ENCODE measurements at places on chromosomes 6 and 20. TPM values are rescaled to one million over a fixed set of nuclear protein-coding genes. Genes with fewer than 3 reads are reported as not detected.
A peak's percentile ranks its signal among the peaks of the same experiment; 100 is the strongest.

GRCh38 chr20:5171064-5171789 is 44.4 kb downstream of the CDS2 start:
- H3K4me1 ChIP-seq = peaks cover 14% of the 10 kb centered on the region
- DNase-seq = no peak
- H3K27ac ChIP-seq = no peak overlapping the region
- no peaks in the 10 kb centered on the region for H3K27me3 ChIP-seq
- H3K36me3 ChIP-seq = peaks cover 3% of the 10 kb centered on the region
- H3K4me3 ChIP-seq = no peak overlapping the region

- H3K4me1 ChIP-seq = peaks cover 10% of the 10 kb centered on the region
- DNase-seq = no peak
- no peaks in the 10 kb centered on the region for H3K27me3 ChIP-seq
- no peak overlapping the region for H3K27ac ChIP-seq
Measured at GRCh38 chr6:160349814-160350350, 1.7 kb downstream of the SLC22A3 start.

GRCh38 chr6:139165324-139165723 is 30.4 kb downstream of the HECA start:
- no peak for DNase-seq
- no peaks in the 10 kb centered on the region for H3K27me3 ChIP-seq
- H3K4me3 ChIP-seq = no peak overlapping the region
- no peaks in the 10 kb centered on the region for H3K4me1 ChIP-seq

GRCh38 chr6:2523061-2523460 is 227.7 kb downstream of the MYLK4 start:
- no peak overlapping the region for H3K4me3 ChIP-seq
- H3K27ac ChIP-seq = peak overlapping the region; percentile 74
- DNase-seq = no peak
- no peaks in the 10 kb centered on the region for H3K27me3 ChIP-seq

The SYS1 gene
- 32.5 TPM for total RNA-seq

DNA sequence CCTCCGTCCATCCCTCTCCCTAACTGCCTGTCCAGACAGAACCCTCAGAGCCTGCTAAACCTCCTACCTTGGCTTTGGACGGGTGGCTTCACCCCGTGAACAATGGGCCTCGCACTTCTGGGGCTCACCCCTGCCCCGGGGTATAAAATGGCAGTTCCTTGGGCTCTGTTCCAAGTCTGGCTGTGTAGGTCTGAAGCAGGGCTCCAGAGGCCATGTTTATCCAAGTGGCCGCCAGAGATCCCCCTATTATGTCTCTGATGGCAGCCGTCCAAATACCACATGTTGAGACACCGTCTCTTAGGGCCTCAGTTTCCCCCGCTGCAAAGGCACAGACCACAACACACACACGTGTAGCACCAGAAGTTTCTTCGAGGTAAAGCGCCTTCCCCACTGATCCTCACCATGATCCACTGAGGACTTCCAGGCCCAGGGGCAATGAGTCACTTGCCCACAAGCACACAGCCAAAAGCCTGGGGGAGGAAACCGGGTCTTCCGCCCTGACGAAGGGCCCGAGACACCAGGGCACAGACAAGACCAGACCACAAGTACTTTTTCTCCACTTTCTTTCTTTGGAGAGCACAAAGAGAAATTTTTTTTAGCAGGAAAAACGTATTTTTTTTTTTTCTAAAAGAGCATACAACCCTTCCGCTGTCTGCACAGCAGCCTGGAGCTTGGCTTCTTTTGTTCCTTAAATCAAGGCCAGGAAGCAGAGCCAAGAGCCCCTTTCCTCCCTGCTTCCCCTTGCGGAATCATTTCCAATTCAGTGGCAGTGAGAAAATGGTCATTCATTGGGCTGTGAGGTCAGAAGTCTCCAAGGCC is 11.8 kb downstream of the CPNE5 start:
- no peaks in the 10 kb centered on the region for H3K36me3 ChIP-seq
- H3K27ac ChIP-seq = no peak overlapping the region
- DNase-seq = peak; percentile 80
- peaks cover 11% of the 10 kb centered on the region for H3K4me1 ChIP-seq

DNA sequence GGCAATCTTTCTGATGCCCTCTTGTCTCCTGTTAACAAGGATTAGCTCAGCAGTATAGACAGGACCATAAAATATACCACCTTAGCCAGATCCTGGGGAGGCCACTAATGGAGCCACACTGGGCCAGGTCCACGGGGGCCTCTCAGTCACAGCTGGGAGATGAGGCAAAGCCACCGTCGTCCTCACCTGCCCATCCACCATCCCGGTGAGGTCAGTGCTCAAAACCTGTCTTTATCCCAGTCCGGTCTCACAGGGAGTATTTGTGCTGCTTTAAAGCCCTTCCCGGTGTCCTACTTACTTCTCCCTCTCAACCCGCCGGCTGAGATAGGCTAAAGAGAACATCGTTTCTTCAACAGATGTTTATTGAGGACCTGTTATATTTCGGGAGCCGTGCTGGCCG is 104.3 kb downstream of the EDN3 start:
- no peak for DNase-seq
- no peaks in the 10 kb centered on the region for H3K4me1 ChIP-seq
- no peak overlapping the region for H3K27ac ChIP-seq
- H3K27me3 ChIP-seq = peaks cover 95% of the 10 kb centered on the region
- H3K4me3 ChIP-seq = no peak overlapping the region

DNA sequence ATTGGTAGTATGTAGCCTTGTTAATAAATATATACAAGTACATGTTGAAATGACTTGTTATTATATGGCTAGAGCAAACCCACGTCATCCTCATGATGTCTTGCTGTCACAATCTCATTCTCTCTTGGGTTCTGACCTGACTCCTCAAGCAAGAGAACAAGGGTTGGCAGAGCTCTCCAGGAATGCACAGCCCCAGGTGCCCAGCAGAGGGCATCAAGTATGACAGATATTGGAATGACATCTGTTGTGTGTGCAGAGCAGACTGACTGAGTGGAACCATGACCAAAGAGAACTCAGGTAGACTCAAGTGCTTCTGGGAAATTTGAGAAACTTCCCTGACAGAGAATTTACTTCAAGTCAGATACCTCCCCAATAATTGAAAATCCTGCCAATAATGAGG is 90.6 kb downstream of the PAX1 start:
- no peak overlapping the region for H3K27ac ChIP-seq
- H3K4me1 ChIP-seq = no peaks in the 10 kb centered on the region
- H3K4me3 ChIP-seq = no peak overlapping the region
- peak; percentile 21 for DNase-seq
- no peaks in the 10 kb centered on the region for H3K36me3 ChIP-seq

The UNC5CL gene
- 0.58 TPM for total RNA-seq

The TPMT gene
- 19.8 TPM for total RNA-seq

DNA sequence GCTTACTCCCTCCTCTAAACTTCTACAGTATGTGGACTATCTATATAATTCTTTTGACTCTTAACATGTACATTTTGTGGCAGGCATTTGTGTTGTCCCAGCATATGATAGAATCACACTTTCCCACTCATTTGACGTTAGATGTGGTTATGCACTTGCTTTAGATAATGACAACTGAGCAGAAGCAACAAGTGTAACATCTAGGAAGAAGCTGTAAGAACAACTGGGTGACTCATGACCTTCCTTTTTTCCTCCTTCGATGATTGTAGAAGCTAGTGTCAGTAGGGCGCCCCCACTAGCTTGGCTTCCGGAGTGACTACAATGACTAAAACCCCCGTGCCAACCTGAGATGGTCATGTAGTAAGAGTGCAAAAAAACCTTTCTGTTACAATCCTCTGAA is 74.6 kb upstream of the CEP85L start:
- H3K27me3 ChIP-seq = no peaks in the 10 kb centered on the region
- no peak overlapping the region for H3K4me3 ChIP-seq

The THBS2 gene
- total RNA-seq = not detected

DNA sequence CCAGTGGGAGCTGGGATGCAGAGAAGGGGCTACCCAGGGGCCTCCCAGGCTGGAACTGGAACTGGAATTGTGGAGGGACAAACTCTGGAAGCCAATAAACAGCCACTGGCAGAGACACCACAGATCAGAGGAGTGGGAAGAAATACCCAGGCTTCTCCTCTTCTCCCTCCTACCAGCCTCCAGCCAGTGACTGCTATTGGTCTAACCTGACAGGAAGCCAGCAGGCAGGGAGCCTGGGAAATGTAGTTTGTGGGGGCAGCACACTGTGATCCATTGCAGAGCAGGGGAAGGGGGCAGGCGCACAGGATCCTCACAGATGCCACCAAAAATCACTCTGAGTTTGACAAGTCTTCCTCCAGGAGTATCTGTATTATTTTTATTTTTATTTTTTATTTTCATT is 12.1 kb upstream of the MLN start:
- H3K36me3 ChIP-seq = no peaks in the 10 kb centered on the region
- no peaks in the 10 kb centered on the region for H3K4me1 ChIP-seq
- no peak overlapping the region for H3K27ac ChIP-seq
- peaks cover 47% of the 10 kb centered on the region for H3K27me3 ChIP-seq

- peak overlapping the region; percentile 23 for H3K4me3 ChIP-seq
- no peaks in the 10 kb centered on the region for H3K36me3 ChIP-seq
- H3K27me3 ChIP-seq = peaks cover 98% of the 10 kb centered on the region
- no peaks in the 10 kb centered on the region for H3K4me1 ChIP-seq
- DNase-seq = no peak
Measured at GRCh38 chr20:57263801-57264792, 2.3 kb downstream of the BMP7 start.

The ENPP3 gene
- total RNA-seq = not detected

DNA sequence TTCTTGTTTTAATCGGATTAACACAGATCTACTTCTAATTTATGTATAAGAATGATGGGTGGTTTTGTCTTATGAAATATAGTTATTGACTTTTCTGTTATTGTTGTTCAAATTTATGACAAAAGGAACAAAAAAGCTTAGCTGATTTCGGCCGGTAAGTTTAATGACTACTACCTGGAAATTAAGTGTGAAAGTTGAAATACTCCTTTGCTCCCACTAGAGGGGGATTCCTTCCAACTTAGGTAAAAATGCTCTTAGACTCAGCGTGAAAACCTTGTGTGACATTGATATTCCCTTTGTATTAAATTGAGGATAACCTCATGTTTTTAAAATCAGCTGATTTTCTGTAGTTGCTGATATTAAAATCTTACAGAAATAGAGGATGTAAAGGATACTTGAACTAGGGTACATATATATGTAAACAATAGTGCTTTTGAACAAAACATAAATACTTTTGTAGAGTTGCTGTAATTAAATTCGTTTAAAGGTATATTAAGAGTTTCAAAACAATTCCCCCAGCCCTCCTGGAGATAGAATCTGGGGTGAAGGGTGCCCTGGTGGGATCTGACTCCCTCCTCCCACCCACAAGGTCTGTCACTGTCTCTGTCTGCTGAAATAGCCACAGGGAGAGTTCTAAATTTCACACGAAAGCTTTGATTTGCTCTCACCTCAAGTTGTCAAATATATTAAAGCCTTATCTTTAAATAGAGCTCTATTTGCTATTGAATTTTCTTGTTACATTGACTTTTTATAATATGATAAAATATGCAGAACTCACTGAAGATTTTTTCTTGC is 257.5 kb downstream of the ARID1B start:
- DNase-seq = peak; percentile 53
- H3K4me1 ChIP-seq = peaks cover 23% of the 10 kb centered on the region
- H3K27me3 ChIP-seq = no peaks in the 10 kb centered on the region
- peak overlapping the region; percentile 71 for H3K4me3 ChIP-seq

Measured in PC-3 (cell line).